Stimulated activated CD4-positive, alpha-beta T cell treated with anti-CD3 and anti-CD28 coated beads, Interleukin-1b, Interleukin-23, amount 100 ng/mL, for 4 hours (primary cell): ENCODE measurements at places on chromosomes 3 and 15.

GRCh38 chr3:174318181-174318580, 541.0 kb upstream of the NAALADL2 start:
- no peak for DNase-seq

- no peak for DNase-seq
Measured at GRCh38 chr3:120355486-120355885, 6.3 kb upstream of the LRRC58 start.

DNA sequence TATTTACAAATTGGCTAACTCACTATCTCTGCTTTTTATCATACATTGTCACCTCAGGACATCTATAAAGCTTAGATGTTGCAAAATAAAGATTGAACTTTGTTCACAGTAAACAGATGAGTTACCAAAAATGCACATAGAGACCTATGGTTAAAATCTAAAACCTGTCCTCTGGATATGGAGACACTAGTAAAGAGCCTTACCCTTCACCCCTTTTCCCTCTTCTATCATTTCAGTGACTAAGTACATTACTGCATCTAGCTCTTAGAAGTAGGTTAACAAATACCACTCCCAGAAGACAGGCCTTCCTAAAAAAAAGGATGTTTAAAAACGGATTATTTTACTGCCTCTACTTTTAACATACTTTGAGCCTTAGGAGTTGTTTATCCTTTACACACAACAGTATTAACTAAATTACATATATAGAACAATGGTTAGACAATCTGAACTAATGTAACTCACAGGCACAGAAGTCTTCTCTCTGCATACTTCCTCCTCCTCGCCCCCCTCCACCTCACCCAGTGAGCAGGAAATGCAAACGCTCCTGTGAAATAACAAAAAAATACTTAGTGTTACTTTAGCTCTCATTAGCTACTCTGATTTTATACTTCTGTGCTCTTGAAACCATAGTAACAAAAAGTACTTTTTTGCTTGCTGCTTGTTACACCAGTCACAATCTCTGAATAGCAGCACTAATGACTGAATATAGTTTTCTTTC, 23.3 kb downstream of the IREB2 start:
- no peak for DNase-seq

- no peak for DNase-seq
Measured at GRCh38 chr3:66496301-66496700, 4.5 kb downstream of the LRIG1 start.

GRCh38 chr3:24704496-24704895, 209.8 kb upstream of the THRB start:
- no peak for DNase-seq

GRCh38 chr3:13500133-13500885, 20.2 kb downstream of the HDAC11 start:
- DNase-seq, result no peak

- DNase-seq, result no peak
Measured at GRCh38 chr15:66581972-66582537, 16.3 kb upstream of the LCTL start.

GRCh38 chr3:182710557-182711157, 82.6 kb upstream of the ATP11B start:
- no peak for DNase-seq

- no peak for DNase-seq
Measured at GRCh38 chr3:129683201-129683600, 76.7 kb upstream of the PLXND1 start.

DNA sequence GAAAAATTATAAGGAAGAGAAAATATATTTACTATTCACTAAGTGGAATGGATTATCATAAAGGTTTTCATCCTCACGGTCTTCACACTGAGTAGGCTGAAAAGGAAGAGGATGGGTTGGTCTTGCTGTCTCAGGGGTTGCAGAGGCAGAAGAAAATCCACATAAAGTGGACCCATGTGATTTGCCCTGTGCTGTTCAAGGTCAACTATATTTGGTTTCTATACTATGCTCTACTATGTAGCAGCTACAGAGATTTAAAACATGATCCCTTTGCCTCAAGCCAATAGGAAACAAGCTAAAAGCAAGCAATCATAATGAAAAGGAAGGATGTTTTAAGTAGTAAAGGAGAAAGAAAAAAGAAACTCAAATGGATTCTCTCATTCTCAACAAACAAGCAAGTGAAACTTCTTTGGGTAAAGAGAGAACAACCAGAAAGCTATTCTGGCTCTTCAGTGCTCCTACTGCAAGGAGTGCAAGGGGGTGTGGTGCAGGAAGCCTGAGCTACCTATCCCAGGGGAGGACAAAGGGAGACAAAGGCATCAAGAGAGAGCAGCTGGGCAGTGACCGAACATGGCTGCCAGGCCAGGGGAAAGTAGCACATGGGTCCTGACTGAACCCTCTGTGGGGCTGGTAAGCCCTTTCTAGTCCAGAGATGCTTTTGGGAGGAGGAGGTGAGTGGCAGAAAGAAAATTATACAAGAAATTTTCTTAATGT, 35.9 kb downstream of the SFMBT1 start:
- no peak for DNase-seq

DNA sequence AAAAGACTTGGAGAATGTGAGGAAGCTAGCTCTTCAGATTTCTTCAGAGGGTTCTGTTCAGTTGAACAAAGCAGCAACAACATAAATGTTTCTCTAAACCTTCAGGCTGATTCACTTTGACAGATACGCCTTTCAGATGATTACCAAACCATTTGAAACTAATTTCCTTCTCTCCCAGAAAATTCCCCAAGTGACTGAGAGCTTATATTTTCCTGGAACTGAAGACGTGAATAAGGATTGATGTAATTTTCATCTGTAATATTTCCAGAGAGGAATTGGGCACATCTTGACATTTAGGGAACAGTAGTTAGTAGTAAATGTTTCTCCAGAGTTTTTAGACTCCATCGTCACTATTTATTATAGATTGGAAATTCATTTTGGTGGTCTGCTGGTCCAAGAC, 108.6 kb upstream of the AADACL2 start:
- no peak for DNase-seq

DNA sequence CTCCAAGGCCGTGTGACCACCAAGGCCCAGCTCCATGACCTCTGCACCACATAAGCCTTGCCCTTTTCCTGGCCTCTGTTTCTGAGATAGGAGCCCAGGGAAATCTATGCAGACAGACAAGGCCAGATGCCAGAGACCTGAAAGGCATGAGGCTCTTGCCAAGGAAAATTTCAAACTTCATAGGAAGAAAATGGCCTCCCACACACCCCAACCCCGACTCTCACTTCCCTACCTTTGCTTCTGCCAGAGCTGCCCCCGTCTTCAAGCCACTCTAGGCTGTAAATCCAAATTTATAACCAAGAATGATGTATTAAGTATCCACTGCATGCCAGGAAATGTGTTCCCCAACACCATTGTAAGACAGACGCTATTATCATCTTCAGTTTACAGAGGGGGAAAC, 65.5 kb upstream of the HRH1 start:
- no peak for DNase-seq

DNA sequence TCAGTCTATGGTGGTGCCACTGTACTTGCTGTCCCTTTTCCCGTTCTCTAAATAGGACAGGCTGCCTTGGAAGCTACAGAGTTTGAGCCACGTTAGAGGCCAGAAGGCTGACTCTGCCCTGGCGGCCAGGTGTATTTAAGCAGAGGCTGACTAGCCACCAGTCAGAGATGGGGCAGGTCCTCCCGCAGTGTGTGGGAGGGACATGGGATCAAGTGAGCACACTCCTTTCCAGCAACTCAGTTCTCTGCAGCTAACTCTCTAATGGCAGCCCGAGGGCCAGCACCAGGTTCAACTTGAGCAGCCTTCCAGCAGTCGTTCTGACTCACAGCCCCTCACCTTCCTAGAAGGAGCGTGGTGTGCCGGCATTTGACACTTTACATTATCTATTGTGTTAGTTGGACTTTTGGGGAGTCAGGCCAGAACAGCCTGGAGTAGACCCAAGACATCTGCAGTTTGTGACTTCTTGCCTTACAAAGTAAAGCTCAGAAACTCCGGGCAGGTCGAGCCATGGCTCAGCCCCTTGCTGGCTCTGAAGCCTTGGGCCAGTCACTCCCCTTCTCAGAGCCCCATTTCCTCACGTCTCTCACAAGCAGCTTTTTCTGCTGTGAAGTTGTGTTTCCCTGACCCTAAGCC, 46.7 kb upstream of the MYZAP start:
- no peak for DNase-seq

GRCh38 chr3:179902061-179902460, 134.7 kb downstream of the PEX5L start:
- no peak for DNase-seq

- DNase-seq, result peak; percentile 48
Measured at GRCh38 chr15:92797168-92798052, 102.7 kb upstream of the CHD2 start.

DNA sequence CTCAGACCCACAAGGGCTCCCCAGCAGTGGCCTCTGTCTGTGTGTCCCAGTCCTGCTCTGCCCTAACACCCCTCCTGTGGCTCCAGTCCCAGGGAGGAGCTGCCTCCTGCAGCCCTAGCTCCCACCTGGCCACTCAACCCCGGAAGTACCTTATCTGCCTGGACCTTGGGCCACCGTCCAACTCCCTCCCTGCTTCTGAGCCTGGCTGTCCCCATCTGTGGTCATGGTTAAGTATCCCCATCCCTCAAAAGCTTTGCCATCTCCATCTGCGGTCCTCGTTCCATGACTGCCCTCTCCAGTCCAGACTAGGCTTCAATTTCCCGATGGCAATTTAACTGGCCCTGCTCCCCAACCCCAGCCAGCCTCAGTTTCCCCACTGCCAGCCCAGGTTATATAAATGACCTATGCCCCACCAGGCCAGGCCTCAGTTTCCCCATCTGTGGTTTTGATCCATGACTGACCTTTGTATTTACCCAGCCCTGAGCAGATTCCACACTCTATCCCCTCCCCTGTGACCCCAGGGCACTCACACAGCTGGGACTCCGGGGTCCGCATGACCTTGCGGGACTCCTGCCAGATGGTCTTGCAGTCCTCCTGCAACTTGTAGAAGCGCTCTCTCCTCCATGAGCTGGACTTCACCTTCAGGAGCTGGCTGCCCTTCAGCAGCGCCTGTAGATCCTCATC, 9.6 kb downstream of the PLCD1 start:
- DNase-seq, result no peak

GRCh38 chr3:117750674-117751269, 1041.2 kb downstream of the TUSC7 start:
- DNase-seq, result no peak

DNA sequence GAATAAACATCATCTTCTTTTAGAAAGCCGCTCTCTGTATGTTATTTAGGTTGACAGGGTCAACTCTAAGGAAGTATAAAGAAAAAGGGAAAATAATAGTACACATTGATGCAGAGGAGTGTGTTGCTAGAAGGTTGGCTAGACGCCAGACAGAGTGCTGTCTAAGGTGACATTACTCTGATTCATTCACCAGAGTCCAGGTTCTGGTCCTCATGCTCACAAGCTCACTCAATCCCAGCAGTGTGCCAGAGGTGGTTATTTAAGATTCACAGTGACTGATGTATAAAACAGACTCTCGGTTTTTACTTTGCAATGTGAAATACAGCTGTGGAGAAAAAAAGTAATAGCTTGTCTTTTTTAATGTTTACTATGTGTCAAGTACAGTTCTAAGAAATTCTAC, 1.7 kb downstream of the CFAP44 start:
- no peak for DNase-seq

DNA sequence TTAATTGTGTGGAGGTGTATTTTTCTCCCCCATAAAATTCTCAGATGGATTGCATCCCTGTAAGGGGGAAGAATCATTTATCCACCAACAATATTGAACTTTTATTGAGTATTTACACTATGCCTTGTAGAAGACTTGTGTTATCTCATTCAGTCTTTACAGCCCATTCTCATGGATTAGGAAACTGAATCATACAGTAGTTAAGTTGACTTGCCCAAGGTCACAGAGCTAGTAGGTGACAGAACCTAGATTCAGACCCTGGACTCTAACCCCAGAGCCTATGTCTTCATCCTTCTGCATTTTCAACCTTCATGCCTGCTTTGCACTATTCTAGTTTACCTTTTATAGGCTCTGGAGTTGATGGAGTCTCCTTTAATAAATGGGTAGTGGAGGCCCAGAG, 226.8 kb downstream of the LPP start:
- DNase-seq, result no peak

- DNase-seq, result no peak
Measured at GRCh38 chr3:157465741-157466140, 29.1 kb downstream of the PTX3 start.

- DNase-seq, result no peak
Measured at GRCh38 chr3:146384786-146385185, 84.6 kb downstream of the PLSCR2 start.

- DNase-seq, result no peak
Measured at GRCh38 chr3:46127503-46127902, 80.6 kb downstream of the CCR1 start.

DNA sequence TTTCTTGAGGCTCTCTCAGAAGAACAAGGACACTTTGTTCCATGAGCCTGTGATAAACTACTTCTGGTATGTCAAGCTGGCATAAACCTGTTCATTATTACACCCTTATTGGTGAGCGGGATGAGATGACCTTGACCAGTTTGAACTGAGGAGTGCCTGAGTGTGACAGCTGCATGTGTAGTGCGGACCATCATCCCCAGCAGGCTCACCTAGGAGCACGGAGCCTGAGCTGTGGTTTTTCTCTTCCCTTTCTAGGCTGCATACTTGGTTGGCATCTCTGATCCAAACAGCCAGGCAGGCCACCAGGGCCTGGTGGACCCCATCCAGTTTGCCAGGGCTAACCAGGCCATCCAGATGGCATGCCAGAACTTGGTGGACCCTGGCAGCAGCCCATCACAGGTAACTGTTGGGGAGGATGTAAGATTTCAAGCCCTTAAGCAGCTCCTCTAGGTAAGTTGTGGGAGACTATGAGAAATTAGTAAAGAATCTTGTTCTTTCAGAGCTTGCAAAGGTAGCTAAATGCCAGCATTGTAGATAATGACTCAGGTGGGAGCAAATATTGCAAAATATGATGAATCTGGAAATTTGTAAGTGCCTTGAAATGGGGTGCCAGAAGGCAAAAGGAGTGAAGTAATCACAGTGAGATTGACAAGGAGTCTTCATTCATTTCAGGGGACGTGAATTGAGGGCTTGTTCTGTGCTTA, 288.9 kb upstream of the TPM1 start:
- no peak for DNase-seq

DNA sequence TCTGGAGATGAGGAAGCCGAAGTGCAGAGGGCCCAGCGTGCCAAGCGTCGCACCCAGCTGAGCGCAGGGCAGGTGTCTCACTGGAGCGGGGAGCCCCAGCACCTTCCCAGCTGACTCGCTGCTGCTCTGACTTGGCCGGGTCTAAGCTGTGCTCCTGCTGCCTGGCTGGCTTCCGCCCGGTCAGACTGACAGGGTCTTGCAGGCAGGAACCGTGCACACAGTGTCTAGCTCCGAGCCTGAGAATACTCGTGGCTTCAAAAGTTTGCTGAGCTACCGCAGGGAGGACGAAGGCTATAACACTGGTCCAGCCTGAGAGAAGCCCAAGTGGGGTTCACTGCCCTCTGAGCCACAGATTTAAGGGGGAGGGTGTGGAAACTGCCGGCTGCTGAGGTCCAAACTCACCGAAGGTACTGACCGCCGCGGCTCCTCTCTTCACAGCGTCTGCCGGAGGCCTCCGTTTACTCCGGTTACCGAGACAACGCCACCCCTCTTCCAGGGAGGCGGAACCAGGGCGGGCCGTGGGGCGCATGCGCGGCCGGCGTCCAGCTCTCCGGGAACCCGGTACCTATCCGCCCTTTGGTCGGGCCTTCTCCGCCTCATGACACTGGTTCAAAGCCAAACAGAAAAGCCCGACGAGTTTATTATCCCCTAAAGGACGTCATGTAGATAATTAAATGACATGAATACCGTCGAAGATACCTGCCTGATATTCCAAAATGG, at the start of gene CFAP44:
TSS of gene CFAP44 (minus strand) at position 443 of the 720 bp plus-strand sequence. CDS start 7,829 bp downstream, outside the sequence.
- peak; percentile 30 for DNase-seq
